ENCODE measurements at places on chromosomes 5 and 9.
A peak's percentile ranks its signal among the peaks of the same experiment; 100 is the strongest.

DNA sequence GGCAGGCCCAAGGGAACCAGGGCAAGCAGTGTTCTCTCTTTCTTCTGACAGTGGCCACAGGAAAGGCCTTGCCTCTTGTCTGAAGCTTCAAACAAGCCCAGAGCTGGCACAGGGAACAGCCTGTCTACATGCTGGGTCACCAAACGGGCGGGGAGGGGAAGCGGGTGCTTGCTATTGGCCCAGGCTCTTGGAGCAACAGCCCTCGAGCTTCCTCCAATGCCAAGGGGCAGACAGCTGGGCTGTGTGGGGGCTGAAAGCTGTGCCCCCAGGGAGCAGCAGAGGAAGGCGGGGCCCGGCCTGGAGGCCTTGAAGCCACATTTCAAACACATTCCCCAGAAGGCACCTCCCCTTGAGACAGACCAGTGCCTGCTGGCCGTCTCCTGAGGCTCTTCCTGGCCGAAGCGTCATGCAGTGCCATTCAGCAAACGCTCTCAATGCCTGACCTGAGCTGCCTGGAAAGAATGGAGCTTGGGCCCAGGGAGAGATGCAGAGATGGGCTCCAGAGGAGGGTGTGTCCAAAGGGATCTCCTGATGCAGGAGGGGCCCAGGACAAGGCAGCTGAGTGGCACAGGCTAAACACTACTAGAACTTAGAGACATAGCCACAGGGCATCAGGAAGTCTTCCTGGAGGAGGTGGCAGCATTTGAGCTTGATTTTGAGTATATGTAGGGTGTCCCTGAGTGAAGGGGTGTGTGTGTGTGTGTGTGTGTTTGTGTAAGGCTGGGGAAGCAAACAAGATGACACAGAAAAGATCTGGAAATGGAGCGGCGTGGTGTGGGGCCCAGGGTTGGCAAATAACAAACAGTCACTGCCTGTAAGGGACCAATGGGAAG is 2.5 kb downstream of the FIBCD1 start:
- no peak for DNase-seq

GRCh38 chr5:157215514-157216167 is 35.0 kb downstream of the ITK start:
- DNase-seq = no peak

DNA sequence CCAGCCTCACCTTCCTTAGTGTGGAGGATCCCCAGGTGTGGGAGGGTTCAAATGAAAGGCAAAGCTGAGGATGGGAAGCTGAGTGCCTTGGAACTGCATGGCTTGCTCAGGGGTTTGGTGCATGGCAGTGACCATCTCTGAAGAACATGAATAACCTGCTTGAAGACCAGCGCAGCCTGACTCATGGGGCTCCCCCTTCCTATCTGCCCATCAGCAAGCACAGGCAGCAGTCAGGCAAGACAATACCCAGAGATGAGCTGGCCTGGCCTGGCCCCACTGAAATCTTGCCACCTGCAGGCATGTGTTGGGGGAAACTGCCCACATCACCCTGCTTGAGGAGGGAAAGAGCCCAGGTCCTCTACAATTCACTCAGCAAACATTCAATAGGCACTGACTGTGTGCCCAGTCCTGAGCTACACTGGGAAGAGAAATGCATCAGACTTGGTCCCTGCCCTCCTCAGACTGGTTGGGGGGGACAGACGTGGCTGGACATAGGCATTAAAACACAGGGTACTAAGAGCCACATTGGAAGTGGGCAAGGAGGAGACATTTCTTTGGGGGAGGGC is 105.0 kb upstream of the ALDH1B1 start:
- no peak for DNase-seq

DNA sequence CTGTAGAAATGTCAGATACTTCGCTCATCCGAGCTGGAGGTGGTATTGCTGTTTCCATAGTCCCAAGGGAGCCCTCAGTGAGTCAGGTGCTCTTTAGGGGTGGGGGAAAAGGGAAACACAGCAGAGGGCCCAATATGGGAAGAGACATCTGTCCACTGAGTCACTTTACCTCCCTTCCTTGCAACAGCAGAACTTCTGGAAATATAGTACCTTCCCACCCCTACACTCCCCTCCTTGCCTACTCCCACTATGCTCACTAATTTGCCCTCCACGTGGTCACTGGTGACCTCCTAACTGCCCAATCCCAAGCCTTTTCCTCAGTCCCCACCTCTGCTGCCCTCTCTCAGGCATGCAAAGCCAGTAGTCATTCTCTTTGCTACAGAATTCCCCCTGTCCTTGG is 1.9 kb downstream of the HK3 start:
- no peak for DNase-seq

DNA sequence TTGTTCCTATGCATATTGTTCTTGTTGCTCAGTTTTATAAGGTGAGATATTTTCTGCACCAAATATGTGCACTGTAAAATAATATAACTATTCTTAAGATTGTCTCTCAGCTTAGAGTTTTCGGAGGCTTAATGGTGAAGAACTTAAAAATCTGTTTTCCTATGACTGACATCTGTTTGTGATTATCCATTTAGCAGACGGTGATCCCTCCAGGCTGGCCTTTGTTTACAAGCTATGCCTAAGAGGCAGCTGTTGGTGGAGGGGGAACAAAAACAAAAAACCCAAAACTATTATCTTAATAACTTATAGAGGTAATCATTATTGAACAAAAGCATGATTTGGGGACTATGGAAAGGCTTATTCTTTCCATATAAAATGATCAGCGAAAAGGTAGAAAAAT is 658 bp downstream of the PDCD1LG2 start:
- DNase-seq = no peak

DNA sequence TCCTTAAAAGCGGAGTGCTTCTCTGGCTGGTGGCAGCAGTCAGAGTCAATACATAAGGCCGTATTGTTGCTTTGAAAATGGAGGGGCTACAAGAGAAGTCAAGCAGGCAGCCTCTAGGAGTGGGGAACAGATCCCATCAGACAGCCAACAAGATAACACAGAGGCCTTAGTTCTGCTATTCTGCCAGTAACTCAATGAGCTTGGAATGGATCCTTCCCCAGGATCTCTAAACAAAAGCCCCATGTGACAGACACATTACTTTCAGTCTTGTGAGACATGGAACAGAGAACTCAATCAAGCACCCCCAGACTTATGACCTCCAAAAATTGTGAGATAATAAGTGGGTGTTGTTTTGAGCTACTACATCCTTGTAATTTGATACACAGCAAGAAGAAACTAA is 158.6 kb downstream of the RFX3 start:
- DNase-seq = no peak

GRCh38 chr9:126417684-126418083 is 91.1 kb downstream of the MVB12B start:
- no peak for DNase-seq

DNA sequence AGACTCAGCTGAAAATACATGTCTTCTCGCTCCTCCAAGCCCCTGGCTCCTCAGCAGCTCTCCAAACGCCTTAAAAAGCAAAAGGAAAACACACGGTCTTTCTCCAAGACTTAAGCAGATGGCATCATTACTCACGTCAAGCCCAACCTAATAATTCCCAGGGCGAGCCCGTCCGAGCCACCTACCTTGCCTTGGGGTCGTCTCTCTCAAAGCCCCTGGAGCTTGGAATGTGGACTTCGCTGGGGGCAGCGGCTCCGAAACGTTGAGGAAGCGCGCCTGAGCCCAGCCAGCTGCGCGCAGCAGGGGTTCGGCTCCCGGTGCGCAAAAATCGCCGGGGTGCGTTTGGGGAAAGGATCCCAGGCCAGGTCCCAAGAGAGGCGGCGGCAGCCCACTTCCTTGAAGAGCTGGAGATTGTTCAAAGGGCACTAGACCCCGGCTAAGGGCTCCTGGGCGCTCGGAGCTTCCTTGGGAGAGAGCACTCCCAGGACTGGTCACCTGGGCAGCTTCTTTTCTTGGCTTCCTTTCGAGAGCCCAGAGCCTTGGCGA is 395 bp downstream of the DRD1 start:
- DNase-seq = no peak

- no peak for DNase-seq
Measured at GRCh38 chr5:137176126-137176525, 323.0 kb downstream of the SPOCK1 start.

GRCh38 chr9:82513242-82513751 is 524.7 kb downstream of the SPATA31D1 start:
- DNase-seq = no peak

DNA sequence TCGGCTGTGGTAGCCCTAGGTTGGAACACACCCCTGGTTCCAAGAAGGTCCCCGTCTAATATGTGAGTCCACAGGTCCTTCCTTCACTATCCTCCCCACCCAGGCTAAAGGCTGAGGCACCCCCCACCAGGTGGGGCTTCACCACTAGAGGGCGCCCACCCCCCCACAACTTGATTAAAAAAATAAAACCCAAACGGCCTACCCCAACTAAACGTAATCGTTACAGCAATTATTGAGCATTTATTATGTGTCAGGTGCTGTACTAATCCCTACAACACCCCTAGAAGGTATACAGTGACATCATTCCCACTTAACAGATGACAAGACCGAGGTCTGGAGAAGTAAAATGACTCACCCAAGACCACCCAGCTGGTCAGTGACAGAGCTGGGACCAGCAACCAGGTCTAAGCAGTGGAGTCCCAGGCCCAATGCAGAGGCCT is 65.0 kb downstream of the FGF18 start:
- peak; percentile 49 for DNase-seq

Data from omental fat pad (tissue), 4 donors.